Activated CD4-positive, alpha-beta T cell treated with anti-CD3 and anti-CD28 coated beads, Interleukin-2, Interleukin-4, amounts not matched to agents 100 ng/mL and 50 ng/mL, durations not matched to agents 16 hours and 8 hours (primary cell): ENCODE measurements at places on chromosomes 6 and 20.

- DNase-seq, result no peak
These were observed 185.8 kb downstream of the TTLL2 start for GRCh38 chr6:167510648-167511047.

GRCh38 chr6:2103765-2104523 lies 141.5 kb downstream of the GMDS start:
- peak; percentile 33 for DNase-seq

DNA sequence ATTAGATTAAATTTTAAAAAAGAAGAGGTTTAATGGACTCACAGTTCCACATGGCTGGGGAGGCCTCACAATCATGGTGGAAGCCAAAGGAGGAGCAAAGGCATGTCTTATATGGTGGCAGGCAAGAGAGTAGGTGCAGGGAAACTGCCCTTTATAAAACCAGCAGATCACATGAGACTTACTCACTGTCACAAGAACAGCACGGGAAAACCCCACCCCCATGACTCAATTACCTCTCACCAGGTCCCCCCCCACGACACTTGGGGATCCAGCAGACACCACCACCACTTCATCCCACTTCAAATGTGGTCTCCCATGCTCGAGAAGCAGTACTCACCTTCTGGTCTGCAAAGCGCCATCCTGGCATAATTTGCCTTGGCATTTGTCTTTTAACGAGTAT lies 24.6 kb downstream of the MTFR2 start:
- no peak for DNase-seq

DNA sequence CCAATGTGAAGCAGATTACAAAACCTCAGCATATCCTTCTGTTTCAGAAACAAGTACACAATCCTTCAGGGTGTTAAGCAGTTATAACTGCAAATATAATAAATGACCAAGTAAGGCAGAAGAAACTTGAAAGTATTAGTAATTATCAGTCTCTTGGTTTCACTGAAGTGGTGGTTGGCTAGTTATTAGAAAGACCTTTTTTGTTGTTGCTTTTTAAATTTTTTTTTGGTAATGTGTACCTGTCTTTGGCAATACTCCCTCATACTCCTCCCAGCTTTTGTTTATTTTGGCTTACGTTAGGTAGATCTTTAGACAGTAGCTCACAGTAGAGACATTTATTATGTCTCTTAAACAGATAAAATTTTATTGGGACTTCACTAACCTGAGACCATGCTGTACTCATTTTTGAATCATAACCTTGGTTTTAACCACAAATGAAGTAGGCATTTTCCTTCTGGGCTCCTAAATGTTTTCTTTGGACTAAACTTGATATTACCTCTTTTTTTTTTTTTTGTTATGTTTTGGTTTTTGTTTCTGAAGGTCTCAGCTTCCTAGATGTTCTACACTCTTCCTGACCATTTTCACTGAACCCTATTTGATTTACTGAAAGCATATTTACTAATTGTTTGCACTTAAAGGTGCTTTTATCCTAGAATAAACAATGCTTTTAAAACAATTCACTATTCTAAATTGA lies 6.4 kb downstream of the CD2AP start:
- DNase-seq, result no peak

DNA sequence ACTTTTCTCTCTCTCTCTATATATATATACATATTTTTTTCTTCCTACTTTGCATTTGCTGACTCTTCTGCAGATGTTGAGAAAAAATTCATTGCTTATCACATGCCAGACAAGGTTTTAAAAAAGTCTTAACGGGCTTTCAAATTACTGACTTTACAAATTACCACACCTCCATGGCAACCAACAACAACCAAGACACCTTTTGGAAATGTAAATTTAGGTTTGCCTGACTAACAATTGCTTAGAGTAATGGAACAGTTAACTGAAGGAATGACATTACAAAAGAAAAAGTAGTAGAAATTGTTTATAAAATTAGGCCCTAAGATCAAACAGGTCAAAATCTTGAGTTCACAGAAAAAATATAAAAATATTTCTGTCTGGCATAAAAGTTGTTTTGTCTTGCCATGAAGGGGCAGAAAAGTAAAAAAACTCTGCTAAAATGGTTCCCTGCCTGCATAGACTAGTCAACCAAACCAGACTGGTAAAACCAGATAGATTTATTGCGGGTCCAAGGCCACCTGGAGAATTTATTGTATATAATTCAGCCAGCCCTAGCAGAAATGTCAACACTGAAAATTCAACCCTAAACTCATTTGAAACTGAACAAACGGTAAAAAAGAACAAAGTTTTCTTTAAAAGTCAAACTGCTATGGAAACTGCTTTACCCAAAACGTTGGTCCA lies 92.8 kb upstream of the FRMD1 start:
- DNase-seq, result no peak

DNA sequence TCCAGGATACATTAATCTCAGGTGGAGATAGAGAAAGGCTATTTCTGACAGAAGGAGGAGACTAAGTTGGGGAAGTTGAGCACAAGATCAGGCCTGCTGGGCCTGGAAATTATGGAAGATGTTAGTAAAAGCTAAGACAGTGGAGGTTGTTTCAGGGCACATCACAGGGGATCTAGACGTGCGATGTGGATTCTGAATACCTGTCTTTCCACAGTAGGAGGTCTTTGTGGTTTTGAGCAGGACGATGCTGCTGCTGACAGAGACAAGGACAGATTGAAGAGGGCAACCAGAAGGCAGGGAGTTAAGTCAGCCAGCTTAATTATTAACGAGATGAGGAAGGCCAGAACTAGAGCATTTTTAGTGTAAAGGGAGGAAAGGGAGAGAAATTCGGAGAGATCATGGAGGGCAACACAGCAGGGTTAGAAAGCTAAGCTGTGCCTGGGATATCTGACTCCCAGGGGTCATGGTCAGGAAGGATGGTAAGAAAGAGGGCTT lies 384.9 kb downstream of the MAFB start:
- DNase-seq, result no peak

GRCh38 chr6:84553527-84553926 lies 210.9 kb downstream of the TBX18 start:
- no peak for DNase-seq

DNA sequence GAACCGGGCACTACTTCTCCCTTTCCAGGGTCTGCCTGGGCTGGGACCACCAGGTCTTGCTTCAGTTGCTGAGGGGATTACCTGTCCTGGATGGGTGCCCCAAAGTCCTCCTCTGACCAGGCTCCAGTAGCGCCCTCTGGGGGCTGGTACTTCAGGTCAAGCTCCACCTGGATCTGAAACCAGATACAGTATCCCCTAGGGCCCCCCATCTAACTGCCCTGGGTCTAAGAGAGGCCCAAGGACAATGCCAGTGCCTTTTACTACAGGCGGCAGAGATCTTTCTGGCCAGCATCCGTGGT lies 11.2 kb upstream of the SPAG4 start:
- DNase-seq, result no peak

GRCh38 chr6:128696691-128697689 lies 176.6 kb upstream of the PTPRK start:
- DNase-seq, result no peak

GRCh38 chr6:74756923-74757322 lies 448.9 kb downstream of the COL12A1 start:
- no peak for DNase-seq

GRCh38 chr20:57735831-57736737 lies 26.3 kb upstream of the PMEPA1 start:
- no peak for DNase-seq

DNA sequence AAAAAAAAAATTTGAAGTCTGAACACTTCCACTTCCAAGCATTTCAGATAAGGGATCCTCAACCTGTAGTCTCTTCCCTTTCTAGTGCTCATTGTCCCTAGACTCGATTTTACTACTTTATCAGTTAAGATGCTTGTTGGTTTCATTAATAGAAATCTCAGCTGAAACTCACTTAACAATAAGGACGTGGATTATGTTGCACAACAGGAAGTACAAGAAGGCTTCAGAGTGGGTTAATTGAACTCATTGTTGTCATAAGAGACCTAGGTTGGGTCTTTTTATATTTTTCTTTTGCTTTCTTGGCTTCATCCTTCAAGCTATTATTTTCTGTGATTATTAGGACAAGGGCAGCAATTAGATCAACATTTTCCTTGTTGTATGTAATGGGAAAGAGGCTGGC lies 175.2 kb downstream of the CDKAL1 start:
- DNase-seq, result no peak

GRCh38 chr6:117232196-117232595 lies 33.2 kb upstream of the VGLL2 start:
- no peak for DNase-seq

DNA sequence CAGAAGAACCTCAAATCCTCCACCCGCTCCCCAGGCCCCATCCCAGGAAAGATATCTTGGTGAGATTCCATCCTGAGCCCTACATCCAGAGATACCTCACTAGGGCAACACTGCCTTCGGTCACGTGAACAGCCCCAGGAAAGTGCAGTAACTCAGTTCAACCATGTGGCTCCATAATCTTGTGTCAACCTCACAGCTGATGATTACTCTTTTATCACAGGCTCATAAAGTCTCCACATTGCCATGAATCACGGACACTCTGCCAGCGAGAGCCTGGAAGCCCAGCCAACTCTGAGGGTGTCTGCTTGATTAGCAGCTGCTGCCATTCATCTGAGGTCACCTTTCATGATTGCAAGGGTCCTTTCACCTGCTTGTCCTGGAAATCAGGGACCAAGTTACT lies 175.8 kb upstream of the LRFN2 start:
- DNase-seq, result no peak

DNA sequence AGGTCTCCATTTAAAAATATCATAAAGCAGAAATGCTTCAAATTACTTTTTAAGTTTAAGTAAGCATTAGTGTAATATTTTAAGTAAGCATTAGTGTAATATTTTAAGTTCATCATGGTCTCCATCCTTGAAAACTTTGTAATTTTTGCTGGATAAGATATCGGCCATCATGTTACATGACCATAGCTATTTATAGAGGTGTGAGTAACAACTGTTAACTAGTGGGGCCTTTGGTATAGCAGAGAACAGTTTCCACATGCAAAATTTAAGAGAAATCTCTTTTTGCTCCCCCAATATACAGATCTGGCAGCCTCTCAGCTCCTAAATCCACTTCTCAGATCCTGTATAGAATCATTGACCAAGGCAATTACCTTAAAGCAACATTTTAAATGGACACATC lies 468 bp downstream of the TRDN start:
- no peak for DNase-seq

DNA sequence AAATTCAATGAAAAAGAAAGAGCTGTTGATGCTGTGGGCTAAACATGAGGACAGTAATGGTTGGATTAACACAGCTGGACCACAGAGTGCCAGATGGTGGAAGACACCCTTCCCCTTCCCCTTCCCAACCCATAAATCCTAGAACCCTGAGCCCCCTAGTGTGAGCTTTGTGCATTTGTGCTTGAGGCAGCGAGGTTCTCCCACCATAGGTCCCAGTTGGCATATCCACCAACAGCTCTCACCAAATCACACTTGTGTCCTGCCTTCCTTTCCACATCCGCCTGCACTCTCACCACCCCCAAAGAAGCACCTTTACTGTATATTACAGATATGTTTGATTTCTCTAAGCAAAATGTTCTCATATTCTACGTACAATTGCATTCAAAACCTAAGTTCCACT lies 32.8 kb upstream of the HBS1L start:
- DNase-seq, result peak; percentile 41

- DNase-seq, result no peak
These were observed 100.8 kb downstream of the CEBPB start for GRCh38 chr20:50291254-50292078.

GRCh38 chr20:38751360-38751976 lies 3.2 kb downstream of the ACTR5 start:
- no peak for DNase-seq

GRCh38 chr20:36105711-36106226 lies 48.8 kb upstream of the EPB41L1 start:
- DNase-seq, result no peak

DNA sequence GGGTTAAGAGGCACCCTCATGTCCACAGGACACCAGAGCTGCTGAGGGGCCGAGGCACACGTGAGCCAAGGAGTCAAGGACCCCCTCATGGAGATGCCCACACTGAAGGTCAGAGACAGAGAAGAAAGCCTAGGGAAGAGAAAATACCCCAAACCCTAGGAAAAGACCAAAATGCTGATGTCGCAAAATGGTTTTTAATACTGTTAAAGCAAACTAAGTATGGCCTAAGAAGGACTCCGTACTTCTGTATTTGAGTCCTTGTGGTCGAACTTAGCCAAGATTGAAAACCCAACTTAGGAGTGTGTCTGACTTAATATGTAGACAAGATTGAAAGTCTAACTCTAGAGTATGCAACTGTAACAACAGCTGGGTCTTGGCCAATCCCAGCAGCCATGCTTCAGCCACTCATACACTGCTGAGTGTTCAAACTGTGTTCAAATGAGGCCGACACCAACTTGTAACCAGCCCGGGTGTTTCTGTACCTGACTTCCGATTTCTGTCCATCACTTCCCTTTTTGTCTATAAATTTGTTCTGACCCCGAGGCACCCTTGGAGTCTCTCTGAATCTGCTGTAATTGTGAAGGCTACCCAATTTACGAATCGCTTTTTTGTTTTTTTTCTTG lies 92.6 kb upstream of the AGPAT4 start:
- no peak for DNase-seq

DNA sequence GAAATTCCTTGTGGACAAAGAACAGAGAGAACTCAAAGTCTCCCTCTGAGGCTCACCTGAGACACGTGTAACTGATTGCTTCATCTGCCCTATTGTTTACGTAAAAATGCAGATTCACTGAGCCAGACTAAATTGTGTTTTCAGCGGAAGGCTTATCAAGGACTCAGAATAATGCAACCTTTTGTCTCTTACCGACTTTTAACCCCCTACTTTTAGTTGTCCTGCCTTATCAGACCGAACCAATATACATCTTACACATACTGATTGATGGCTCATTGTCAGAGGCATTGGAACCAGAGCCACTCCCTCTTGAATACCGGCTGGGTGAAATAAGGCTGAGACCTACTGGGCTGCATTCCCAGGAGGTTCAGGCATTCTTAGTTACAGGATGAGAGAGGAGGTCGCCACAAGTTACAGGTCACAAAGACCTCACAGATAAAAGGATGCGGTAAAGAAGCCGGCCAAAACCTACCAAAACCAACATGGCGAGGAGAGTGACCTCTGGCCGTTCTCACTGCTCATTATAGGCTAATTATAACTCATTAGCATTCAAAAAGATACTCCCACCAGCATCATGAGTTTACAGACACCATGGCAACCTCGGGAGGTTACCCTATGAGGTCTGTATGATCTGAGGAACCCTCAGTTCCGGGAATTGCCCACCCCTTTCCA lies 95.5 kb upstream of the ZNF184 start:
- DNase-seq, result no peak

GRCh38 chr6:156378853-156379252 lies 398.3 kb upstream of the ARID1B start:
- no peak for DNase-seq

DNA sequence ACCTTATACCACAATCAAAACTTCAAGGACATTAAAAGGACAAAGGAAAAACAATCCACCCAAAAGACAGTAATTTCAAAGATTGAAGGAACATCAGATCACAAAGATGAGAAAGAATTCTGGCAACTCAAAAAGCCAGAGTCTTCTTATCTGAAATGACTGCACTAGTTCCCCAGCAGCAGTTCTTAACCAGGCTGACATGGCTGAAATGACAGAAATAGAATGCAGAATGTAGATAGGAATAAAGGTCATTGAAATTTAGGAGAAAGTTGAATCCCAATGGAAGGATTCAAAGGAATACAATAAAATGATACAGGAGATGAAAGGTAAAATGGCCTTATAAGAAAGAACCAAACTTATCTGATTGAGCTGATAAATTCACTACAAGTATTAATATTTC lies 231.4 kb downstream of the CD109 start:
- no peak for DNase-seq

- no peak for DNase-seq
These were observed 265.4 kb downstream of the CDH4 start for GRCh38 chr20:61517419-61517818.

- DNase-seq, result no peak
These were observed 125.8 kb downstream of the MYB start for GRCh38 chr6:135306740-135307420.
